ENCODE measurements at places on chromosomes 12 and 14. TPM values are rescaled to one million over a fixed set of nuclear protein-coding genes. Genes with fewer than 3 reads are reported as not detected.

DNA sequence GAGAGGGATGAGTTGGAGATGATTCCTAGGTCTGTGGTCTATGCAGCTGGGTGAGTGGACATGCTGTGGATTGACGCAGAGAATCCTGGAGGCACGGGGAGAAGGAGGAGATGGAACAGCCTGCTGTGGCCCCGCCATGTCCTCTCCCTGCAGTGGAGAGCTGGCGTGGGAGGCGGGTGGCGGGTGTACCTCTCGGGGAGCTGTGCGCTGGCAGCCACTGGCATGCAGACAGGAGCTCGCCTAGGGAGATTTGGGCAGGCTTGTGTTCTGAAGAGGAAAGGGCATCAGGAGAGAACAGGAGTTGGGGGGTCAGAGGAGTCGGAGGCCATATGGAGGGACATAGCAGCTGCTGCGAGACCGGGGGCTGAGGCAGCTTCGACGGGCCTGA is 56.1 kb downstream of the TECPR2 start:
- DNase-seq = no peak

DNA sequence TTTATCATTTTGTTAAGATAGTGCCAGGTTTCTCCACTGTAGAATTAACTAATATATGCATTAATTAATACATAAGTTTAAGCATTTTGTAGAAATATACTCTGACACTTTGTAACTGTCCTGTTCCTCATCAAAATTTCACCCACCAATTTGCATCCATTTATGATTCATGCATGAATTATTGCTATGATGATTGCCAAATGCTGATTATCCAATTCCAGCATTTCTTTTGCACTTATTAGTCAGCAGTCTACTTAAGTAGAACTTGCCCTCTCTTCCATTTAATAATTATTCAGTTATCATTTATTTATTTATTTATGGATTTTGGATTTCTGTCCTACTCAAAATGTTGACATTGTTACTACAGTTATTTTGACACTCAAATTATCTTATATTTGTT is 72.2 kb downstream of the SLC6A15 start:
- DNase-seq = no peak

- DNase-seq = no peak
Observed at GRCh38 chr12:3144495-3144894, 67.3 kb downstream of the TSPAN9 start.

DNA sequence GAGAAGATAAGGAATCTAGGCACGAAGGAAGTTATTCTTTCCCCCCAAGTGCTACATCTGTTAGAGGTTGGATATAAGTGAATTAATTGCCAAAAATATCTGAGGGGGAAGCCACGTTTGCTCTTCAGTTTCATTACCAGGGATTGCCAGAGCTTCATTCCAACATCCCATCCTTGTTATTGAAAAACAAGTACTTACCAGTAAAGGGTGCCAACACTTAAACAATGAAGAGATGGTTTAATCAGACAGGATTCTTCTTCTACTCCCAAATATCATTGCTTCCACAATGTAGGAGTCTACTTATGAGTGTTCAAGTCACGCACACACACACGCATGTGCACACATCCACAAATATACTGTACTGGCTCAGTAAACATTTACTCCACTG is 312.4 kb downstream of the RPAP3 start:
- DNase-seq = no peak

GRCh38 chr14:35687335-35687939 is 121.7 kb downstream of the RALGAPA1 start:
- DNase-seq = no peak

DNA sequence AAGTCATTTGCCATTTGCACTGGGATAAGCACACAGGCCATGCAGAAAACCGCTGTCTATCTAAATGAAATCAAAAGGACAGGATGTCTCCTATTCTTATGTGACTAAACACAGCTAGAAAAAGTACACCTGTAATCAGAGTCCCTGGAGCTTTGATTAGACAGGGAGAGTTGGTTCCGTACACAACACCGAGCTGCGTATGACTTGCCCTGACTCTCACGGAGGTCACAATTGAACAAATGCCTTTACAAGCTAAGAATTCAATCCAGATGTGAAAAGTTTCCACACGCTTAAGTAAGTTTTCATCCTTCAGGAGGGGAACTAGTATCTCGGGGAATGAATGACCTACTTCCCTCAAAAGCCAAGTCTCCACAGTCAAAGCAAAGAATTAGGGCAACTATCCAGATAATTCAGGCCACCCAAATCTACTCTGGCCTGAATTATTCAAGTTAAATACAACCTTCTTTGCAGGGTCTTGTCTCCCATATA is 67.5 kb downstream of the RTN1 start:
- DNase-seq = no peak

DNA sequence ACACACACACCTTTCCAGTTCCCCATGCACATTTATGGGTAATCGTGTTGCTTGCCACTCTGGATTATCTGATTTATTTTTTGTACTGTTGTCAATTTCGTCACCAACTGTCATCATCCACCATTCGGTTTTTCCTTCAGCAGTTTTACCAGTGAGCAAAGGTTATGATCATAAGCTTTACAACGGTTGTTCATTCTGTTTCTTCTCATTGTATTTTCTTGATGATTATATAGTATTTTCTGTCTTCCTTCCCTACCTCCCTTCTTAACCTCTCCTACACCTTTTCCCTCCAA is 680 bp downstream of the NECAP1 start:
- DNase-seq = no peak

DNA sequence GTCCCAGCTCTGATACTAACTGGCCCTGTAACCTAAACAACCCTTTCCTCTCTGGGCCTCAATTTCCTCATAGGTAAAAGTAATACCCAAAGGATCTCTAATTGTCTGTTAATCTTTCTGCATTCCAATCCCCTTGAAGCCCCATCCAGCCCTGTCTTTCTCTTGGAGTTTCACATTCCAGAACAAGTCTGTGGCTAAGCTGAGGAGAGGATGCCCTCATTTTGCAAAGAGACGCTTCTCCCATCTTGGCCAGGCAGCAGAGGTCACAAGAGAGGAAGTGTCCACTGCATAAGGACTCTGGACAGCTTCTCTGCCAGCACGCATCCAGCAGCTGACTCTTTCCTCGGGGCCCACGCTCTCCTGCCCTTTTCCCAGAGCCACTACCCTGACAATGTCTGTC is 263.4 kb upstream of the FKBP4 start:
- no peak for DNase-seq

DNA sequence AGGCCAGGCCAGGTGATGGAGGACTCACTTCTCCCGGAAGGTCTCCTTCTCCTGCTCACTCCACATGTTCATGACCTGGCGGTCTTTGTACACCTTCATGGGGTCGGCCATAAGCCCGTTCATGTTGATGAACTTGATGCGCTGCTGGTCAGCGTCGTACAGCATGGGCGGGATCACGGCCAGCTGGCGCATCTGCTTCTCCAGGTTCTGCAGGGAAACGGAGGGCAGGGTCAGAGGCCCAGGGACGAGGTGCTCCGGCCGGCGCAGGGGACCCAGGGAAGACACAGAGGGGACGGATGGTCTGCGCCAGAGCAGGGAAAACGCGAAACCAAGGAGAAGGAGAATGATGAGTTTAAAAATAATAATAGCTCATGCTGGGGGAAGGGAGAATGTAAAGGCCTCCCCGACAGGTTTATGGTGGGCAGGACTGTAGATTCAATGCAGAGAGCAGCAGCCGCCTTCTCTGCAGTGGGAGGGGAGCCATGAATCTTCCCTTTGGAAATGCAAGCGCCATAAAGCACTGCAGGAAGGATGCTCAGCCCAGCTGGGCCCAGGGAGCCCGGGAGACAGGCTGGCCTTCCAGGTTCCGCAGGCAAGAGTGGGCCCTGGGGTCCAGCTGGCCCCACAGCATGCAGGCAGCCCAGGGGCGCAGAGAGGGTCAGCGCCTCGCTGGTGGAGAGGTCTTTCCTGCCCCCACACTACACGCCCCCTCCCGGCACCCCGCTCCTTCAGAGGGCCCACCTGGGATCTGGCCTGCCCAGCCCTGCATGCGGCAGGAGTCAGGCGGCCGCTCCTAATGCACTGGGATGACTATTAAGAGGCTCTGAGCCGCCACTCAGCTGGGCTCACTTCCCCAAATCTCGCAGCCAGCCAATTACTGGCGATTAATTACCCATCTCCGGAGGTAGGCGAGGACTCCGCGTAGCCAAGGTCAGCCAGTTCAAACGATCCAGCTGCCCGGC is 132.0 kb downstream of the RFLNA start:
- no peak for DNase-seq

- no peak for DNase-seq
Observed at GRCh38 chr14:92525322-92526095, 11.9 kb downstream of the RIN3 start.

- no peak for DNase-seq
Observed at GRCh38 chr12:85275374-85275773, 4.6 kb upstream of the ALX1 start.

DNA sequence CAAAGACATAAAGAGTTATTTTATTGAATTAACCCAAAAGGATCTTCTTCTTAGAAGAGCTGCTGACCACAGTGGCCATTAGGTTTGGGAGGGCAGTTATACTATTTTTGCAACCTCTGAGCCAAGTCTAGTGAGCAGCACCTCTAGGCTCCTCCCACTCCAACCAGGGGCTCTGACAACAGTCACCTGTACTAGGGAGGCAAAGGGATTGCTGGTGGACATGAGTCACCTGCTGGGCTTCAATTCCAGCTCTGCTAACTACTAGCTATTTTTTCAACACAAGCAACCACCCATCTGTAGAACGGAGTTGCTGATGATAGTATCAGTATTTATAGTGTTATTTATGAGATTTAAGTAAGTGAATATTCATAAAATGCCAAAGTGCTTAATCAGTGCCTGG is 166.0 kb downstream of the KLHL28 start:
- no peak for DNase-seq

DNA sequence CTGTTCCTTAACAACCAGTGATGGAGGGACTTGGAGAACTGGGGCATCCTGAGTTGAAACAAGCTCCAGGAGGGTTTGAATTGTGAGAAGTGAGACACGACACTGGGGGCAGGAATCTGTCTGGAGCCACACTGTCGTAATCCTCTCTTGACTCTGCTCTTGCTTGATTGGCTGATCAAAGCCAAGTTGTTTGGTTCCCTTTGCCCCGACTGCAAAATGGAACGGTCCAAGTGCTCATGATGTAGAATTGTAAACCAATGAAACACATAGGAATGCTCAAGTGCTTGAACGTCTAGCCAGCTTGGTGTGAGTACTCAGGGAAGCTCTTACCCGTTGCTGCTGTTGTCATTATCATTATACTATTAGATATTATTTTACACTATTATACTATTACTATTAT is 98.1 kb downstream of the TMEM132C start:
- DNase-seq = no peak

The SVOP gene
- total RNA-seq = not detected

The EEF1AKMT3 gene
- total RNA-seq = 8.4 TPM

The B4GALNT3 gene
- total RNA-seq = 17.4 TPM

The PMCH gene
- total RNA-seq = not detected

The PLXNC1 gene
- total RNA-seq = 7.5 TPM

The KCNK13 gene
- total RNA-seq = 0.48 TPM

The TAS2R7 gene
- not detected for total RNA-seq

Measured in aorta (tissue), 5 donors.